ENCODE measurements at places on chromosomes 5 and 9.

- DNase-seq, result no peak
These were observed 104.2 kb upstream of the RASEF start for GRCh38 chr9:83167126-83167525.

- no peak for DNase-seq
These were observed 357.4 kb downstream of the PRDM9 start for GRCh38 chr5:23864786-23865185.

DNA sequence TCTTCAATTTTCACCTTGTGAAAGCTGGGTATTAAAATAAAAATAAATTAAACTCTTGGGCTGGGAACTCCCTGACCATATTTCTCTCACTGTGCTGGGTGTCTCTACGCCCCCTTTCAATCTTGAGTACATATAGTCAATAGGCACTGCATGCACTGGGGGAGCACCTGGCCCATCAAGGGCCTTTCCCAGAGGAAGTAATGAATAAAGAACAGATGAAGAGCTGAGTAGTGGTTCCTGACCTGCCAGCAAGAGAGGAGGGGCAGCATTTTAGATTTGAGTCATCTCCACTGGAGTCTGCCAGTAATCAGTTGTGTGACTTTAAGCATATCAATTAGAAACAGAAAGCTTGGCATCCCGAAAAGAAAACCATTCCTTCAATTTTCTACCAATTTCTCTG is 6.2 kb downstream of the MAPKAP1 start:
- peak; percentile 64 for DNase-seq

DNA sequence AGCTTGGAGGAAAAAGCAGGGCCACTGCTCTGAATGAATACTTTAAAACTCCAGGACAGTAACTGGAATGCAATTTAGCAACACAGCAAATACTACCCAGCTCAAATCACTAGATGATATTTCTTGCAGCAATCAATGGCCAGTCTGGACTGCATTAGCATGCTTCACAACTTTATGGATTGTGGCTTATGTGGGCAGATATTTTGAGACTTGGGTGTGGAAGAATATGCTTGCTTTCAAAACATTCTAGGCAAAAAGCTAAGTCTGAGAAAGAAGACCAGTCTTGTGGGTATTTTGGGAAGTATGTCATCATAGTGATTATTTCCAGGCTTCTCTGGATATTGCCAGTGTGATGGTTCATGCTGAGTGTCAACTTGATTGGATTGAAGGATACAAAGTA is 3.1 kb downstream of the RANBP3L start:
- no peak for DNase-seq

GRCh38 chr5:135991429-135991828 is 36.6 kb upstream of the LECT2 start:
- DNase-seq, result no peak

GRCh38 chr9:29751226-29751625 is 2177.9 kb upstream of the C9orf72 start:
- DNase-seq, result no peak

- no peak for DNase-seq
These were observed 28.0 kb downstream of the ABO start for GRCh38 chr9:133246991-133247390.

- DNase-seq, result no peak
These were observed 59.9 kb downstream of the PFDN1 start for GRCh38 chr5:140242890-140243585.

DNA sequence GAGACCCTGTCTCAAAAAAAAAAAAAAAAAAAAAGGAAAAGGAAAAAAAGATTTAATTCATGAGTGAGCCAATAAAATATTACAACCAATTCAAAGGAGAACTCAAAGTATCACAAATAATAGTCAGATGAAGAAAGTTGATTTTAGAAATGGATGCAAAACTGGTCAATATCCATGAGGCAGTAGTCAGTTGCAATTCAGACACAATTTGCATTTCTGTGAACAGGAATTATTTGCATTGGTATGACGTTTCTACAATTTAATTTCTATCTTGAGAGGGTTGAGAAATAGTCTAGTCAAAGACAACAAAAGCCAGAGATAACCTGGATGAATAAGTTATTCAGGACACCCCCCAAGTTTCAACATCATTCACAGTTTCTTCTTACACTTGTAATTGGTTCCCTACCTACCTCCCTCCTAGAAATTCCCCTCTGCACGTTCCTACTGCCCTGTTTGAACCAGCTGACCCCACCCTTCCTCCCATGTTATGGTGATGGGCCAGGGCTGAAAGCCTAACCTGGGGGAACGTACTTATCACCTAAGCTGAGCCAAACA is 28.6 kb upstream of the CDKN2AIPNL start:
- DNase-seq, result no peak

- no peak for DNase-seq
These were observed 650 bp downstream of the ELP1 start for GRCh38 chr9:108933231-108933717.

DNA sequence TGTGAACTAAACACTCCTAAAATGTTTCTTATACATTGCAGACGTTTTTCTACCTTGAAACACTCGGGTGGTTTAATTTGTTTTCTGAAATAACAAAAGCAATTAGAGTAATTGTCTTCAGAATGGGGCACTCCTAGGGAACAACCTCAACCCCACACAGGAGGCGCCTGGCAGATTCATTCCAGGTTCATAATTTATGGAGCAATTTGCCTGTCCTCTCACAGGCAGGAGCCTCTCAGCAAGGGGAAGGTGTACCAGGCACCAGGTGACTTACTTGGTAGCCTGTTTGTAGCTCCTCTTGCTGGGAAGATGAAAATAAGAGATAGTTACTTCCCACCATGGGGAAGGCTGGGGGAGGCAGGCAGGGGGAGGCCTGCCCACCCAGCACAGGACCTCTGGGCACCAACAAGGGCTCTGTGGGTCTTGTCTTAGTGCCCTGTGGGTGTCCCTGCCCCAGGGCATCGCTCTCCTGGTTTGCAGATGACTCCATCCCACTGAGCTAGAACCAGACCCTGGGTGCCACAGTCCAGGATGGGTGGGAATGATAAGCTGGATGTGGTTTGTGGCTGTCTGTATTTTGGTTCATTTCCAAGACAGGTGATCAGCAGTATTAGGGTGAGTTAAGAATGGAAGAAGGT is 144.4 kb downstream of the FSTL4 start:
- no peak for DNase-seq

DNA sequence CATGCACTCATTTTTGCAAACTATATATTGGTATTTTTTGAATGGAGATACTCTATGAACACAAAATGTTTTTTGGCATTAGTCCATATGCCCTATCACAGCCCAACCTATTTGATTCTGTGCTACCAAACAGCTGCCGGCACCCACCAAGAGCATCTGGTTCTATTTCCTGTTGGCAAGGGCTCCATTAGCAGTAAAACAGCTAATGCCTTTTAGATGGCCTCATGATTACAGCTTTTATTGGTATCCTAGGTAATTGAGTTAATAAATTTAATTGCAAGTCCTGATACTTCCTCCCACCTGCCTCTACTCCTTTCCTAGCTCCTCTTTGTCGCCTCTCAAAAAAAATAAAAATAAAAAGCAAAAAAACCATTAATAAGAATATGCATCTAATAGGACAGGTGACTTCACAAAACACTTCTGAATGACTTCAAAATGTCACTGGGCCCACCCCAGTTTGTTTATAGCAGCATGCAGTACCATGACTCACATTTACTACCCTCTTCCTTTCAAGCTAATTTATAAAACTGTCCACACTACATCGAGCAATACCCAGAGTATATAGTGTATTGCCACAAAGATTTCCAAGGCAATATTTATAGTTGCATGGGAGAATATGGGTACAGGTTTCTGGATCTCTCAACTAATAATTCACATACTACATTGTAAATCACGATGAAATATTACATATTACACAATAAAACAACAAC is 620.4 kb downstream of the SLCO4C1 start:
- no peak for DNase-seq

- DNase-seq, result no peak
These were observed 71.7 kb upstream of the COX7C start for GRCh38 chr5:86546044-86546443.

GRCh38 chr9:111728143-111728542 is 66.6 kb downstream of the SHOC1 start:
- no peak for DNase-seq

GRCh38 chr9:122444041-122444733 is 33.5 kb downstream of the OR1J1 start:
- no peak for DNase-seq

DNA sequence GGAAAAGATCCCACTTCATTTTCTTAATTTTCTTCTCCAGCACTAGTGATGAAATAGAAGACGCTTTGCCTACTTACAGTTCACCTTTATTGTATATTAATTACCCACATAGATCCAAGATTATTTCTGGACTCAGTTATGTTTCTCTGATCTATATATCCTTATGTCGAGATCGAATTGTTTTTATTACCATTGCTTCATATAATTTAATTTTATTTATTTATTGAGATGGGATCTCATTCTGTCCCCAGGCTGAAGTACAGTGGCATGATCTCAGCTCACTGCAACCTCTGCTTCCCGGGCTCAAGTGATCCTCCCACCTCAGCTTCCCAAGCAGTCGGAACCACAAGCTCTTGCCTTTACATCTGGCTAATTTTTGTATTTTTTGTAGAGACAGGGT is 121.3 kb downstream of the UGCG start:
- DNase-seq, result no peak

GRCh38 chr5:88676637-88677375 is 206.2 kb downstream of the MEF2C start:
- no peak for DNase-seq

DNA sequence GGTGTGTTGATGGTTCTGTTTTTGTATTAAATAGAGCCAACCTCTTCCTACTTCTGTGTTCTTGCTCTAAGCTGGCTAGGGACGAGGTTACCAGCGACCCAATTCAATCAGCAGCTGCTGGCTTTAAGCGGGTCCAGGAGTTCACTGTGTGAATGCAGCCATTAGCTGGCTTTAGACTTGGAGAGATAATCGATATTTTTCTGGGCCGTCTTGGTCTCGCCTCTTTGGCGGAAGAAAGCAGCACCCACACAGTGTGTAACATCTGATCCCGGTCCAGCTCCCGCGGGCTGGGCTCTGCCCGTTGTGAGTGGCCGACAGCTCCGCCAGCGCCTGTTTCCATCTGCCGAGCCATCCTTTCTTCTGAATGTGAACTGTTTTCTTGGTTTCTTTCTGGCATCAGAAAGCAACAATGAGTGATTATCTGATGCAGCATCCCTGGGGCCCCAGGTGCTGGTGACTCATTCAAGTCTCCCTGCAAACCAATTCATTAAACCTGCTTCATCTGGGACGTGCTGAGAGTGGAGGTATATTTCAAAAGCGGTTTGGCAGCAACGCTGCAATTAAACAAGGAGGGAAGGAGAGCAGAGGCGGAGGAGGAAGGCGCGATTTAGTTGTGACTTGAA is 90.8 kb upstream of the IRX4 start:
- no peak for DNase-seq

DNA sequence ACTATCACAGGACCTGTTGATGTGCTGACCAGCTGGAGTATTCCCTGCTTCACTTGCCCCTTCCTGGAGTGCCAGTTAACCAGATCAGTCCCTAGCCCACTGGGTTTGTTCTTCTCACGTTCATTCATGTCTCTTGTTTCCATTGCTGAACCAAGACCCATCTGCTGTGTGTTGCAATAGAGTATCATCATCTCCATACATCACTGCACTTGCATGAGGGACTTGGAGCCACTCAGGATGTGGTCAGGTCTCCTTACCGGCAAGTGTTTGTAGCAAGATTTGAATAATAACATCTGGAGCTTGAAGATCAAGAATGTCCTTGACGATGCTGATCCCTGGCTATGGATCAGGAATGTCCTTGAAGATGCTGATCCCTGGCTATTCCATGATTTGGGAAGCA is 358.6 kb downstream of the IRX1 start:
- no peak for DNase-seq

DNA sequence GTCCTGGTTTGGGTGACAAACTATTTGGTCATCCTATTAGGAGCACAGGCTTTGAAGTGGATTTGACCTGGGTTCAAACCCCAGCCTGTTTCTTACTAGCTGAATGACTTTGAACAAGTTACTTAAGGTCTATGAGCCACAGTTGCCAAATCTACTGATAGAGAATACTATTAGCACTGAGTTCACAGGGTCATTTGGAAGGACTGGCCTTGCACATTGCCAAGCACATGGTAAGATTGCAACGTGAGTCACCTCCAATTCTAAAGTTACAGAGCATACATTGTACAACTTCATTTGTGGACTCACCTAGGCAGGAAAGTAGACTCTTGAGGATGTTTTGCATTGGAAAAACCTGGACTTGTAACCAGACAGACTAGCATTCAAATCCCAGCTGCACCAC is 38.9 kb downstream of the MFAP3 start:
- DNase-seq, result no peak

GRCh38 chr5:54001976-54002775 is 308.2 kb downstream of the ARL15 start:
- no peak for DNase-seq

GRCh38 chr9:112422417-112423148 is 42.7 kb downstream of the HSDL2 start:
- DNase-seq, result no peak

GRCh38 chr5:136016945-136017530 is 11.8 kb upstream of the TGFBI start:
- DNase-seq, result no peak

DNA sequence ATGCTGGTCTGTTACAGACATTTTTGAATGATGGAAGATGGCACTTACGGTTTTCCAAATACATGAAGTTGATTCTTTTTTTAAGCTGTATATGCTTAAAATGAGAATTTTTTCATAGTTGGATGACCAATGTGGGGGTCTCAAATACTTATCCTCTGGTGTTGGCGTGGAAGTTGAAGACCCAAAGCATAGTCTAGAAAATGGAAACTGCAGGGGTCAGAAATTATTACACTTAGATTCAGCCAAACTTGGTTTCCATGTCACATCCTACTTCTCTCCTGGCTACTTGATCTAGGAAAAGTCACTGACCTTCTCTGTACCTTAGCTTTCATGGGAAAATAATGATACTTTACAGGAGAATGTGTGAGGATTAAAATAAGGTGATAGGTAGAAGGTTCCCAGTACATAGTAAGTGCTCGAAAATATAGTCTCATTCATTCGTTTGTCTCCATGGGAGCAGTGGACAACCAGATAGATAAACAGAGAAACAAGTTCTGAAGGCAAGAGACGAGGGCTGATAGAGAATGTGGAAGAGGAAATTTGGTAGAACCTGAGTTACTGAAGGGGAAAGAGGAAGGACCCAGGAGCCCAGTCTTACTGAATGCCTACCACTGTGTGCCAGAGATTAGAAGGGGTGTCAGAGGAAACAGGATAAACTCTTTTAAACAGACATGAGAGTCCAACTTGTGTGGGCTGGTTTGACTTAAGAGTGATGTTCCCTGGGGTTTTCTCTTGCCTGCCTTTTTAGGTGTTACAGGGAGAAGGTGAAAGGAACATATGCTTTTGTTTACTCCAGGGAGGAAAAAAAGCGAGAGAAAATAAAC is 560.3 kb upstream of the KLF4 start:
- no peak for DNase-seq

DNA sequence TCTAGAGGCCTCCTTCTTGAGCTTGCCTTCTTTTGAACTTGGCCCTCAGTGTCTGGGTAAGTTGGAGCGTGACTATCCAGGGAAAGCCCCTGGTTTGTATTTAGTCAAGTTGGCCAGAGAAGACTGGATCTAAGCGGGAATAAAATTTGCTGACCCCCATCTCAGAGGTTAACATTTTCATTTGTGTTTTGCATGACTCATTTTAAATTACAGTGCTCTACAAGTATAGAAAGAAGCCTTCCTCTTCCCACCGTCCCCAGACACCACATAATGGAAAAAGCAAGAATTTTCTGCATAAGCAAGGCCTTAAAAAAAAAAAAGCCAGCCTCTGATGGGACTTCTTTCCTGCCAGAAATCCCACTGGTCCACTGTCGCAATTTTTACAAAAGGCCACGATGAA is 27.2 kb downstream of the PIK3R1 start:
- DNase-seq, result no peak

GRCh38 chr5:79236970-79237739 is 1.2 kb downstream of the JMY start:
- peak; percentile 77 for DNase-seq
